HS-27A (cell line): ENCODE measurements at places on chromosomes 6 and 20.

DNA sequence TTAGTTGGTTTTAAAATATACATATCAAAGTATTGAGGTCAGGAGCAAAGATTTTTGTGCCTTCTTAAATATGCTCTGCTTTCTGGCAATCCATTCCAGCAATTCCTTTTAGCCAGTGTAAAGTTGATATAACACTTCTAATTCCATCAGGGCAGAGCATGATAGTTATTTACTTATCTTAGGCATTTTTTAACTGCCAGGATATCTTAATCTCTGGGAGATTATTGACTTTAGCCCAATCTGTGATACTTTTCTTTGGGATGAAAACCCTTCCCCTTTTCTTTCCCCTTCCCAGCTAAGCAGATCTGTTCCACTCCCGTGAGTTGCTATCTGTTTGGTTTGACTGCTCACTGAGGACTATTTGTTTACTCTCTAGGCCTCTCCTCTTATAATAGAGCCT lies 168.7 kb upstream of the RSPO3 start:
- no peak for DNase-seq

GRCh38 chr6:138795809-138796603 lies at the start of gene ECT2L:
ECT2L (plus strand) TSS chr6:138796087; CDS start chr6:138813275, 17,188 bp downstream.
- no peak for DNase-seq

GRCh38 chr6:163826629-163827028 lies 412.1 kb downstream of the QKI start:
- DNase-seq = no peak

DNA sequence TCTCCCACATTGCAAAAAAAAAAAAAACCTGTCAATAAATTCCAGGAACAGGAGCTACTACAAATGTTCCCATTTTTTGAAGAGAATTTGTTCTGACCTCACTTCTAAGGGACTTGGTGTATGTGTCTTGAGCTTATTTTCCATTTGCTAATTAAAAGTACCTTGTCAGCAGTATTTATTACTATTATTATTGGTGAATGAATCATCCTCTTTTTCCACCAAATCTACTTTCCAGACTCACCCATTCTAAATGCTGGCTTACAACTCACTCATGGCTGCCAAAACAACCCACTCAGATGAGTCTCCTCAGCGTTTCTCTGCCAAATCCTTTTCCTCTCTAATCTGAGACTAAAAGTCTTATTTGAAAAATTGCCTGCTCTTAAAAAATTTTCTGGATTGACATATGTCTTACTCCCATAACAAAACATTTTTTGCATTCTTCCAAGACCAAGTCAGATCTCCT lies 33.2 kb upstream of the TASP1 start:
- peak; percentile 36 for DNase-seq

GRCh38 chr6:55663914-55664313 lies 84.9 kb upstream of the HMGCLL1 start:
- DNase-seq = no peak
